ENCODE measurements at places on chromosomes 2 and 18.

- DNase-seq: no peak
Observed at GRCh38 chr2:195563857-195564512, 93.0 kb upstream of the SLC39A10 start.

GRCh38 chr2:189527041-189527750 lies 53.4 kb downstream of the SLC40A1 start:
- no peak for DNase-seq

- no peak for DNase-seq
Observed at GRCh38 chr18:35470435-35470834, 27.3 kb downstream of the INO80C start.

DNA sequence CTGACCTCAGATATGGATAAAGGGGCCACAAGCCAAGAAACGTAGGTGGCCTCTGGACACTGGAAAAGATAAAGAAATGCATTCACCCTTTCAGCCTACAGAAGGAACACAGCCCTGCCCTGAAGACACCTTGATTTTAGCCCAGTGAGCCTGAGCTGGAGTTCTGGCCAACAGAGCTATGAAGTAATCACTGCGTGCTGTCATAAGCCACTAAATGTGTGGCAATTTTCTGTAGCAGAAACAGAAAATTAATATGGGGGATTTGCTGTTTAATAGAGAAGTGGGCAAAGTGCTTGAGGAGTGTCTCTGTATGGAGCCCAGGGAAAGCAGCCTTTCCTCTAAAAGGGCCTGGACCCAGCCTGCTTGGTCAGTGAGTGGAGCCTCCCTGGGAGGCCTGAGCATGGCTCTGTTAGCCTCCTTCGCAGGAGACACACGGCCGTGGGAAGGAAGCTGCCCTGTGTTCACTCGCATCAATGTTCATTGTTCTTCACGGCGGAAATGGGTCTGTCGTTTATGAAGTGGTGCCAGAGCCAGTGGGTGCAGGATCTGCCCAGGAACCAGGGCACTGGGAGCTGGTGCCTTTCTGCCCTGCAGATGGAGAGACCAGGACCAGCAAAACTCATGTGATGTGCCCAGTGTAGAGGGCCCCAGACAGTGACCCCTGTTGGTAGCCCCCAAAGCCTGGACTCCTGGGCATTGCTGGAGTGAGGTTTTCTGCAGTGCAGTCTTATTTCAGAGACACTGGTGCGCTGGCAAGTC lies 268.9 kb downstream of the NDUFA10 start:
- DNase-seq: no peak

DNA sequence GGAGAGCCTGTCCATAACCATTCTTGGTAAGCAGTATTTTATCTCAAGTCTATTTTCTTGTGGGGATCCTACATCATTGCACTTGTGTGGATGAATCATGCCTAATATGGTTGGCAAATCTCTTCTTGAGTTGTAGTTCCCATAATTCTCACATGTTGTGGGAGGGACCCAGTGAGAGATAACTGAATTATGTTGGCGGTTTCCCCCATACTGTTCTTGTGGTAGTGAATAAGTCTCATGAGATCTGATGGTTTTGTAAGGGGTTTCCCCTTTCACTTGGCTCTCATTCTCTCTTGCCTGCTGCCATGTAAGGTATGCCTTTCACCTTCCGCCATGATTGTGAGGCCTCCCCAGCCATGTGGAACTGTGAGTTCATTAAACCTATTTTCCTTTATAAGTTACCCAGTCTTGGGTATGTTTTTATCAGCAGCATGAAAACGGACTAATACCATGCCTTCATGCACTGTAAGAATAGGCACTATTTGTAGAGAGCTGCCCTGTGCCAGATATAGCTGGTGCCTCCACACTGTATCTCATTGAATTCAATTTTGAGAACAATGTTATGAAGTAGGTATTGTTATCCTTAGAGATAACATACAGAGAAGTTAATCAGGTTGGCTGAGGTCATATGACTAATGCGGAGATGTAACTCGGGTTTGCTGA lies 148.3 kb downstream of the PLCL1 start:
- DNase-seq: no peak

GRCh38 chr2:234814374-234814773 lies 137.4 kb upstream of the SH3BP4 start:
- no peak for DNase-seq

All from hematopoietic multipotent progenitor cell treated with erythropoietin and hydrocortisone succinate and interleukin-3 and kit ligand, for 17 days (in vitro differentiated cells).